ENCODE measurements at places on chromosomes 5 and 9. TPM values are rescaled to one million over a fixed set of nuclear protein-coding genes. Genes with fewer than 3 reads are reported as not detected.
A peak's percentile ranks its signal among the peaks of the same experiment; 100 is the strongest.

DNA sequence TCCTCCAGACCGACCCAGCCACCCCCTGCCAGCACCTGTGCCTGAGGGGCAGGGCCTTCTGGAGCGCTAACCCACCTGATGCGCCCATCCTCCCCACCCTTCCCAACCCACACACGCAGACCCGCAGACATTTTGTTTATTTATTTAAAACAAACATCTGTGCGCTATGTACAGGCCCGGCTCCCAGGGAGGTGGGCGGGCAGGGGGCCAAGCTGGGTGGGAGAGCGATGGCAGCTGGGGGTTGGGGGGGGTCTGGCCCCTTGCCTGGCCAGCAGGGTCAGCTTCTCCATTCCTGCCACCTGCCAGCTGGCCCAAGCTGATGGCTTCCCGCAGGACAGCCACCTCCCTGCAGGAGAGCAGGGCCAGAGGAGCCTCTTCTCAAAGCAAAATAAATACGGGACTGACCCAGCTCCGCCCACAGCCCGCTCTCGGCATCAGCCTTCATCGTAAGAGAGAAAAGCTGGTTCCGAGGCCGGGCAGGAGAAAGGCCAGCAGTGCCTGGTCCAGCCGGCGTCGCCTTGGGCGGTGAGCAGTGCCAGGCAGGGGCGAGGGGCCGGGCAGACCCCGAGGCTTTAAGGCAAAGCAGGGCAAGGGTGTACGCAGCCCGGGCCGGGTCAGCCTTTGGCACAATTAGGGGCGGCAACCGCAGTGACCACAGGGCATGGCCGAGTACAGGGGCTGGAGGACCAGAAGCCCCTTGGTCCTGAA lies 10.9 kb upstream of the CLIC3 start:
- no peak for DNase-seq

DNA sequence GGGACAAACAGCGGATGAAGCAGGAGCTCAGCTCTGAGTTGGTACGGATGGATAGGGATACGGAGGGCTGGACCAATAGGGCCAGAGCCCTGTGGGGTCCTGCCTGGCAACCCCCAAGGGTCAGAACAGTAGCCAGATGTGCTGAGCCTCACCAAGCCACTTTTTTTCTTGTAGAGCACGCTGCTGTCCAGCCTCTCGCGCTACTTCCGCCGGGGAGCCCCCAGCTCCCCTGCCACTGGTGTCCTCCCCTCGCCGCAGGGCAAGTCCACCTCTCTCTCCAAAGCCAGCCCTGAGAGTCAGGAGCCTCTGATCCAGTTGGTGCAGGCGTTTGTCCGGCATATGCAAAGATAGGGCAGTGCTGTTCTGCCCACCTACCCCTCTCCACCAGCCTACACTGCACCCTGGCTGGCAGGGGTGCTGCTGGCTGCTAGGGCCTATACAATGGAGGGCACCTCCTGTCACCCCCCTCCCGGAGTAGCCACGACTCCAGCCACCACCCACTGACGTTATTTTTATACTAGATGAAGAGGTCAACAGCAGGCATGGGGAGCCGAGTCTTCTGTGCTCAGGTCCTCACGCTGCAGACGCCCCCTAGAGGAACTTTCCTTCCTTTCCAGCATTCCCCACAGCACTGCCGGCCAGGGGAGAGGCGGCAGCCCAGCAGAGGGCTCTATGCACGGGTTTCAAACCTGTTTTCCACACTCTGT lies 21.6 kb downstream of the SH3GLB2 start:
- DNase-seq, result peak; percentile 63

DNA sequence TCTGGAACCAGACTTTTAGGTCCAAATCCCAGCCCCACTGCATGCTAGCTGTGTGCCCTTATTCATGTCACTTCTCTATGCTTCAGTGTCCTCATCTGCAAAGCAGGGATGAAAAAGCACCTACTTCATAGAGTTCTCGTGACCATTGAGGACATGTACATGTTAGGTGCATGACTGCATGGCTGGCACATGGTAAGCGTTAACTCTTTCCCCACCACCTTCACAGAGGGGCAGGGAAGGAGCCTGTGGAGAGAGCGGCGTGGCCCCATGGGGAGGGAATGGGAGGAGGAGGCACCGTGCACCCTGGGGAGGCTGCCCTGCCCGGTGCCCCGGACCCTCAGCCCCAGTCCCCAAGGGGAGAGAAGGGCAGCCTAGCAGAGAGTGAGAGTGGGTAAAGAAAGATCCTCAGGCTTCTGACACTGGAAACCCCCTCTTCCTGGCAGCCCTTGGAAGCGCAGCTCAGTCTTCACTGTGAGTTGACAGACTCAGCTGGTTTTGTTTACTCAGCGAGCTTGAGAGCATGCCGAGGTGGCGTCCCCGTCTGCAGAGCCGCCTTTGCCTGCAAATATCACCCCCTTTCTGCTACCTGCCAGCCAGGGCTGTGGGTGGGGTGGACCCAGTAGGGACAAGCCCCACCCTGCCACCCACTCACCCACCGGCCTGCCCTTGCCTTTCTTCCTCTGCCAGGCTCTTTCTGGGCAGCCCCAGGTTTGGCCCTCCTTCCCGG lies 10.6 kb upstream of the ANGPTL2 start:
- no peak for DNase-seq

- no peak for DNase-seq
These were observed 19.3 kb upstream of the ORM1 start for GRCh38 chr9:114303571-114303970.

Gene PRDM9
- not detected for total RNA-seq

Gene SPINK13
- total RNA-seq, result not detected

All from activated naive CD4-positive, alpha-beta T cell treated with anti-CD3 and anti-CD28 coated beads for 36 hours (primary cell).